ENCODE measurements at places on chromosomes 12 and 14.
A peak's percentile ranks its signal among the peaks of the same experiment; 100 is the strongest.

GRCh38 chr12:106303202-106303820, 778 bp downstream of the TCP11L2 start:
- DNase-seq = peak; percentile 54

DNA sequence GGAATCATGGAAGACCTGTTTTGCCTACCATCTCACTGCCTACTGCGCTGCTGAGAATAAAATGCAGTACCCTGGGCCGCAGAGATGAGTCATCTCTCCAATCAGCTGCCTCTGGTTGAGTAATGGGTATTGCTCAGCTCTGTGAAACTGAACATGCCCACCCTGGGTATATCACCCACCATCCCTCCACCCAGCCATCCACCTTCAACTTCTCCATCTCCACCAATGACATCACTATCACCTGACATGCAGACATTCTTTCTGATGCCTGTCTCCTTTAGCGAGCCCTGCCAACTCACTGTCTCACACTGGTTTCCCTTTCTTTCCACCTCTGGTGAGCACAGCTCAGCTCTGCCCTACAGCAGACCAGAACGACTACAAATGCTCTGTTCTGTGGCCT, 33.6 kb downstream of the E2F7 start:
- DNase-seq = peak; percentile 30

GRCh38 chr14:72476657-72477499, 417.0 kb downstream of the DPF3 start:
- DNase-seq = peak; percentile 97

DNA sequence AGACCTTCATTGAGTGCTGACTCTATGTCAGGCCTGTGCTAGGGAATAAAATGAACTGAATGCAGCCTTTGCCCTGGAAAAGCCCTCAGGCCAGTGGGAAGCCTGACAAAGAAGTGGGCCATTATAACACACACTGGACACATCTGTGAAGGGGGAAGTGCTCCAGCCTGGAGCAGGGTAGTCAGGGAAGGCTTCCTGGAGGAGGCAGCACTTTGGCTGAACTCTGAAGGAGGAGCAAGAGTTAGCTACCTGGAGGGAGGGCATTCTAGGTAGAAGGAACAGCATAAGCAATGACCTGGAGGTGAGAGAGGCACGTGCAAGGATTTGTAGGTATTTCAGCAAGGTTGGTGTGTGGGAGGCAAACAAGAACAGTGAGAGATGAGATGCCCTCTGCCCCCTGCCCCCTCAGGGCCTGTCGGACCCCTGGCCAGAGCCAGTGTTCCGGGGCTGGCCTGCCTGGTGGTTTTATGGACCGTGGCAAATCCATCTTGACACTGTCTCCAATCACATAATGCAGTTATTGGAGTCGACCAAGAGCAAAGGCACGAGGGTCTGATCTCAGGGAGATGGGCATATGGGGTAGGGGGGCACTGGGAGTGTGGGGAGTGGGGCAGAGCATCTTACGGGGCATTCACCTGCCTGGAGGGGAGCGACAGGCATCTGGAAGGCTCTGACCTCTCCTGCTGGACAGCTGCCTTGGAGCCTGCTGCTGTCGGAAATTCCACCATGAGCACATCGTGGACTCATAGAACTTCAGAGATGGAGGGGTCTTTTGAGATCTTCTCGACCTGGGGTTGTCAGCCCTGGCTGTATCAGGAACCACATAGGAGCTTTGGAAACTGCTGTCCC, 2.7 kb upstream of the FAM222A start:
- DNase-seq = no peak

- DNase-seq = no peak
These were observed 20.7 kb downstream of the SLC7A8 start for GRCh38 chr14:23162800-23163199.

DNA sequence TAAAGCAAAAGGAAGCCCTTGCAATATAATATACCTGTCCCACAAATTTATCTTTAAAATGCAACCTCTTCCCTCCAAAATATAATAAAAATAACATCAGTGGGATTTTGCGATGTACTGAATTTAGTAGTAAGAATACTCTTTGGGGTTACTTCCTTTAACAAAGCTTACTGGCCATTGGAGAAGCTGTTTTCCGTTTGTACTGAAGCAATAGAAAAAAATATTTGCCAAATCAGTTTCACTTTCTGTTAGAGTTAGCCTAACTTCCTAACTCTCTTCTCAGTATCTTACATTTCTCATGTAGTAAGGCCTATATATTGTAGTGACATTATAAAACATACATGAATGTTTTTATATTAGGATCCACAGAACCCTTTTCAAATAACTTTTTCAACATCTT, 3.7 kb downstream of the MAX start:
- DNase-seq = peak; percentile 62

- DNase-seq = no peak
These were observed 1.8 kb upstream of the FAM222A start for GRCh38 chr12:109711596-109712461.

DNA sequence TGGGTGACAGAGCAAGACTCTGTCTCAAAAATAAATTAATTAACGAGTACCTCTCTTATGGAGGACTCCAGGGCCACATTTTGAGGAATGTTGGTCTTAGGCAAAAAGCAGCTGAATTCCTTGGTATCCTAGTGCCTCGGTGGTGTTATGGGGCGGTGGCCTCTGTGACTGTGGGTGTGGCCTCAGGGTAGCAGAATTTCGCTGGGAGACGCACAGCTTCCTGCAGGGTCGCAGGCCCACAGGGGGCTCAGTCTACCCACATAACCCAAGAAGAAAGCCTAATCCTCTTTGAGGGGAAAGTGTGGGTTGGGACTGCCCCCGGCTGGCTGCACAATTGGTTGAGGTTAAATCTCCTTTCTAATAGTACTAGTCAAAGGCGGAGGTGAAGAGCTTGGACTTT, 11.2 kb upstream of the SERPINA4 start:
- DNase-seq = no peak

- peak; percentile 43 for DNase-seq
These were observed 19.5 kb downstream of the TTC9 start for GRCh38 chr14:70660967-70661893.

GRCh38 chr12:54879579-54879978, 25.3 kb downstream of the MUCL1 start:
- DNase-seq = no peak

- no peak for DNase-seq
These were observed 22.3 kb downstream of the DYRK4 start for GRCh38 chr12:4584281-4584680.

DNA sequence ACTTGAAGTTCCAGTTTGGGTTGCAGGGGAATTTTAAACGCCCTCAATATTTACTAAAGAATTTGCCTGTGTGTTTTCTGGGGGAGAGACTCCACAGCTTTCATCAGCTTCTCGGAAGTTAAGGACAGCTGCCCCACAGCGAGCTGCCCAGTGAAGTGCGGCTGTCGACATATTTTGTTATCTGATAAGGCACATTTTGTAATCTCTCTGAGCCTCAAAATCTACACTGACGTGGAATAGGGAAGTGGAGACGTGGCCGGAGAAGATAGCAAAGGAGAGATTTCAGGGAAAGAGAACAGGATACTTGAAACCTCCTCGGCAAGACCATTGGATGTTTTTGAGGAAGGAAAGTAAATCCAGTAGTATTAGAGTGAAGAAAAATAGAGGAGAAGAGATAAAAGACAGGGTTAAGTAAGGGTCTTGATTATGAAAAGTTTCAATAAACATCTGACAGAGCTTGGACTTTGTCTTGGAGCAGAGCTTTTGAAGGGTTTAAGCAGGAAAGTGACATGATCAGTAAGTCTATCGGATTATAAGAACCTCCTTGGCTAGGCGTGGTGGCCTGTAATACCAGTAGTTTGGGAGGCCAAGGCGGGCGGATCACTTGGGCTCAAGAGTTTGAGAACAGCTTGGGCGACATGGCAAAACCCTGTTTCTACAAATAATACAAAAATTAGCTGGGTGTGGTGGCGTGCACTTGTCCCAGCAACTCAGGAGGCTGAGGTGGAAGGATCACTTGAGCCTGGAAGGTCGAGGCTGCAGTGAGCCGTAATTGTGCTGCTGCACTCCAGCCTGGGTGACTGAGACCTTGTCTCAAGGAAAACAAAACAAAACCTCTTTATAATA, 1.1 kb downstream of the POLR3B start:
- DNase-seq = no peak

DNA sequence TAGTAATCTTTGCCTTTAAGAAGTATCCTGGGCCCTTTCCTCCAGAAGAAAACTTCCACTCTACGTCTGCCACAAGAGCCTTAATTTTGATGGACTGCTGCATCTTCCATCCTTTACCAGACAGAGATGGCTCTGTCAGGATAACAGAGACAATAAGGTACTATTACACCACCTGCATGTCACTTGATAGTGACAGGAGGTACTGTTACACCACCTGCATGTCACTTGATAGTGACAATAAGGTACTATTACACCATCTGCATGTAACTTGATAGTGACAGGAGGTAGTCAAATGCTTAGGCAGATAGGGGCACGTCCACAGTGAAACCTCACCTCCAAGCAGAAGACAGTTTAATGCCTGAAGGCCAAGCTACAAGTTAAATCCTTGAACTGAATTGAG, 13.9 kb downstream of the OR6C74 start:
- no peak for DNase-seq

DNA sequence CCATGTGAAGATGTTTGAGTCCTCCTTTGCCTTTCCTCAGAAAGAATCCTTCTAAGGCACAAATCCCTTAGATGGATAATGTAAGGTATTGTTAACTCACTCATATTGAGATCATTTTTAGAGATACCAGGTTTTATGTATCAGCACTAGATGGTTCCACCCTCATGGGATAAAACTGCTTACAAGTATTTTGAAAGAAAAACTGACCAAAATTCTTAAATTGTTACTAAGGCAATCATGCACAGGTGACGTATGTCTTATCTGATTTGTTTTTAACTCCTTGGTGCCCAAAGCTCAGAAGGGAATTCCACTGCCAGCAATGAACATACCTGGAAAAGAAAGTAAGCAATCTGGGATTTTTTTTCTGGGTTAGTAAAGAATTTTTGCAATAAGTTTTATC, 78.4 kb downstream of the ZFC3H1 start:
- no peak for DNase-seq

DNA sequence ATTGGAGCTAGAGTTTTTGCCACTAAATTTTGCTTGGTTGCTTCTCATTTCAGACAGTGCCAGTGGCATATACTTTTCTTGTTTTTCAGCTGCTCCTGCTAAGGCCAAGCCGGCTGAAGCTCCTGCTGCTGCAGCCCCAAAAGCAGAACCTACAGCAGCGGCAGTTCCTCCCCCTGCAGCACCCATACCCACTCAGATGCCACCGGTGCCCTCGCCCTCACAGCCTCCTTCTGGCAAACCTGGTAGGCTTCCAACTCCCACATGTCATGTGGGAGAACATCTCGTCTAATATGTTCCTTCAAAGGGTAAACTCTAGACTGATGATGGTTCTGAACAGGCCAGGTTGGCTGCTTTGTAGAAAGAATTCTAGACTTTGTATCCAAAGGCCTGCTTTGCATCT, 11.0 kb downstream of the DLST start:
- no peak for DNase-seq

GRCh38 chr12:112294793-112295192, 87.4 kb downstream of the HECTD4 start:
- no peak for DNase-seq

GRCh38 chr14:77124345-77125280, 17.0 kb downstream of the ZDHHC22 start:
- peak; percentile 46 for DNase-seq

DNA sequence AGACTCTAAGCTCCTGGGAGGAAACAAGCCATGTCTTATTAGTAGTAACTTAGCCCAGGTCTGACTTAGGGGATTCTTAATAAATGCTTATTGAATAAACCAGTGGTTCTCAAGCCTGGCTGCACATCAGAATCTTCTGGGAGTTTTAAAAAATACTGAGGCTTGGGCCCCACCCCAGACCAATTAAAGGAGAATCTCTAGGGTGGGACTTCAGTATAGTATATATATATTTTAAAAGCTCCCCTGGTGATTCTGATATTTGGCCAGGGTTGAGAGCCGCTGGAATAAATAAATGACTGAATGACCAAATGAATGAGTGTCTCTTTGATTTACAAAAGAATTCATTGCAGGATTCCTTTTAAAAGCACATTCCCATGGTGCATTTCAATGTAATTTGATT, 151.5 kb upstream of the GSC start:
- DNase-seq = no peak

GRCh38 chr12:65961190-65962035, 137.1 kb downstream of the HMGA2 start:
- DNase-seq = no peak

GRCh38 chr14:104598039-104598909, 6.3 kb downstream of the TMEM179 start:
- no peak for DNase-seq

Measured in activated CD4-positive, alpha-beta T cell treated with anti-CD3 and anti-CD28 coated beads, Interleukin-2, amount 50 U/mL, for 16 hours (primary cell).